Activated T-cell treated with anti-CD3 and anti-CD28 coated beads, Interleukin-2, amount 50 U/mL, for 4 hours (primary cell): ENCODE measurements at places on chromosomes 1 and 21. TPM values are rescaled to one million over a fixed set of nuclear protein-coding genes. Genes with fewer than 3 reads are reported as not detected.

DNA sequence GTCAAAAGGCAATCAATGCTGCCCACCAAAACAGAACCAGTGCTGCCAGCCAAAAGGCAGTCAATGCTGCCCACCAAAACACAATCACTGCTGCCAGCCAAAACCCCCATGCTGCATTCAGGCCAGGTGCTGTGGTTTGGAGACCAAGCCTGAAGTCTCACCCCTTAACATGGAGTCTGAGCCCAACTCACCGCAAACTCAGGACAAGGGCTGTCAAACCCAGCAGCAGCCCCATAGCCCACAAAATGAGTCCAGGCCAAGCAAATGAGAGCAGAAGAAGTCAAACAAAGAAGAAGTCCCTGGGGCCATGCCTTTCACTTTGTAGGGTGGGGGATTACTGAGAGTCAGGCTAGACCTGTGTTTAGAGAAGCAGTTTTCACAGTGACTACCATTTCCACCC lies 6.4 kb downstream of the SMCP start:
- DNase-seq, result no peak

DNA sequence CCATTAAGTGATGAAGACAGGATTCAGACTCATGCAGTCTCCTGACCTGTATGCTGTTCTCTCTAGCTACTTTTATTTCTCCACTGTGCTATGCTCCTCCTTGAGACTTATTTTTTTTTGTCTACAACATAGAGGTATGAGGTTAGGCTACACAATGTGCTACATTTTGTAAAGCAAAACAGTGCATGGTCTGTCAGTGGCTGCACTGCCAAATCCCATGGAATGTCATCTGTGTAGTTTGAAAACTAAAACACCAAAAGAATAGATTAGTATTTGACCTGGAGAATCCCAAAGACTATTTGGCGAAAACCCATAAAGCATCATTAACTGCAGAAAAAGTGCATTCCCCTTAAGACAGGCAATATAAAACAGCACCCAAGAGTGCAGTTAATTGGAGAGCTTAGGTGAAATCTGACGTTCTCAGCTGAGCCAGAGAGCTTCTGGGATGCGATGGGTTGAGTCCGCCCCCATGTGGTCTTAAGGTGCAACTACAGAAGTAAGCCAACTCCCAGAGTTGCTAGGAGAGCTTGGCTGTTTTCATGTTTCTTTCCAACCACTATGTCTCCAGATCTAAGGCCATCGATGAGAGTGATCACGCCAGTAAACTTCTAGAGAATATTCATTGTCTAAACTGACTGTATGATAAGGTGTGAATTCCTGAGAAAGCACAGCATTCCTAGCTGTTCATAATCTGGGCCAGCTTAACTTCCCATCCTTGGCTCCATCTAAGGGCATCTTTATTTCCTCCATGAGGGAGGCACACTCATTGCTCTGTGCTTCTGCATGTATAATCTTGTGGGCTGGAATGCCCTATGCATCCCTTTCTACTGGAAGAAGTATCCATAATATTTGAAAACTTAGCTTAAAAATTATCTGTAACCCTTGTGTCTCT lies 20.7 kb upstream of the CYP2J2 start:
- peak; percentile 32 for DNase-seq

The OPRD1 gene
- total RNA-seq, result not detected

DNA sequence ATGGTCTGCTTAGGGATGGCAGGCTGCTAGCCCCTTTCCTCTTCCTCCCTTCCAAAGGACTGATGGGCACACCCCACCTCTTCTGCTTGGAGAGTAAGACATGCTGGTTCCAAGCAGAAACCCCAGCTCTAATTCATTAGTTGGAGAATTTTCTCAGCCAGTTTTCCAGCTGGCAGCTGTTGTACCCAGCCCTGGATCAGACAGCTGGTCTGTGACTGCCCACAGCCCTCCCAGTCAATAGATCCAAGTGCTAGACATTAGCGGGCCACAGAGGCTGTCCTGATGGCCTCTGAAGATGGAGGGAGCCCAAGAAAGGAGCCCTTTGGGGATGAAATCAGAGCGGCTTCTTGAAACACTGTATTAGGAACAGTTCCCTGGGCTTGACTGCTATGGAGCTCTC lies 35.8 kb downstream of the ACOT11 start:
- DNase-seq, result no peak

DNA sequence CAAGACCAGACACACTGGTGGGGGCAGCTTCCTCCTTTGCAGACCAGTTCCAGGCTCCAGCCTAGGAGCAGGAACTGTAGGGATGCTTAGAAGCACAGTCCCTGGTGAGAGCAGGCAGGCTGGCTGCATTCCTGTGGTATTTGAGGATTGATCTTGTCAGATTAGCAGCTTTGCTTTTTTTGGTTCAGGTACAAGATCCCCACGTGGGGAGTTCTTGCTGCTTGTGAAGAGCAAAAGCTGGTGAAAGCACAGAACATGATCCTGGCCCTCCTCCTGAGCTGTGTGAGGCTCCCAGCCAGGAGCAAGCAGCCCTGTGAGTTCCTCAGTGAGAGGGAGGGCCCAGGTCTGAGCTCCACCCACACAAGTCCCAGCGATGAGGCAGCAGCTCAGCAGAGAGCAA lies 75.3 kb upstream of the ARTN start:
- DNase-seq, result no peak

The SLC22A15 gene
- 0.08 TPM for total RNA-seq

The HES2 gene
- not detected for total RNA-seq
